KG1 (cell line): ENCODE measurements at places on chromosomes 13 and 19.
A peak's percentile ranks its signal among the peaks of the same experiment; 100 is the strongest.

DNA sequence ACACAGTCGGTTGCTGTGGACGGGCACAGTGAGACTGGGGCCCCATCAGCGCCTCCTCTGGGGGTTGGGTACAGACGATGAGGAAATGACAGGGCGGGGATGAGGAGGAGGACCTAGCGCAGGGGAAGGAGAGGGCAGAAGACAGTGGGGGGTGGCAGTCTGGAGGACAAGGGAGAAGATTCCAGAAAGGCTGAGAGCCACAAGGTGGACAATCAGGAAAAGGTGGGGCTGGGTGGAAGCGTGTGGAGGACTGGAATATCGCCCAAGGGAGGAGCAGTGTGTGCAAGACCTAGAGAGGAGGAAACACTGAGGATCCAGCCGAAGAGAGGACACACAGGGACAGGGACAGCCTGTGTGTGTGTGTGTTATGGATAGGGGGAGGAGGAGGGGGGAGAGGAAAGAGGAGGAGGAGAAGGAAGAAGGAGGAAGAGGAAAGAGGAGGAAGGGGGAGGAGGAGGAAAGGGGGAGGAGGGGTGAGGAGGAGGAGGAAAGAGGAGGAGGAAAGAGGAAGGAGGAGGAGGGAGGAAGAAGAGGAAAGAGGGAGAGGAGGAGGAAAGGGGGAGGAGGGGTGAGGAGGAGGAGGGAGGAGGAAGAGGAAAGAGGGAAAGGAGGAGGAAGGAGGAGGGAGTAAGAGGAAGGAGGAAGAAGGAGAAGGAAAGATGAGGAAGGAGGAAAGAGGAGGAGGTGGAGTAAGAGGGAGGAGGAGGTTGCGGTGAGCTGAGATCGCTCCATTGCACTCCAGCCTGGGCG is 15.8 kb upstream of the GARIN5A start:
- DNase-seq: no peak

DNA sequence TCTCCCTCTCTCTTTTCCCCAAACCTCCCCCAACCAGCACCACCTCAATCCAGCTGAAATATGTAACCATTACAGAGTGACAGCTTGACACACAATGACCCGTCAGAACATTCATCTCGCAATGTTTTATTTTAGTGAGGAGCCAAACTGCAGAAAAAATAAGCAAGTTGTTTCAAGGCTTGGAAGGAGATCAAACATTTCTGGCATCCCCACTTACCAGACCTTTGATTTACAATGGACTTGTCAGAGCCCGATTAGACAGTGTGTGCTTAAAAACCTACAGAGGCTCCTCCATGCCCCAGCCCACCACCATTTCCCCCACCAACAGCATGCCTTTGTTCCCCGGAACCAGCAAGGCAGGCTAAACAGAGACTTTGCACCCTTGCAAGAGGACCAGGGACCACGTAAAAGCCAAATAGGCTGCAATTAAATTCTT is 382.8 kb upstream of the ZNF507 start:
- DNase-seq: no peak

- DNase-seq: no peak
These were observed 35.6 kb upstream of the SPATA13 start for GRCh38 chr13:24124789-24125476.

GRCh38 chr13:49307365-49307764 is 59.6 kb downstream of the CDADC1 start:
- no peak for DNase-seq

DNA sequence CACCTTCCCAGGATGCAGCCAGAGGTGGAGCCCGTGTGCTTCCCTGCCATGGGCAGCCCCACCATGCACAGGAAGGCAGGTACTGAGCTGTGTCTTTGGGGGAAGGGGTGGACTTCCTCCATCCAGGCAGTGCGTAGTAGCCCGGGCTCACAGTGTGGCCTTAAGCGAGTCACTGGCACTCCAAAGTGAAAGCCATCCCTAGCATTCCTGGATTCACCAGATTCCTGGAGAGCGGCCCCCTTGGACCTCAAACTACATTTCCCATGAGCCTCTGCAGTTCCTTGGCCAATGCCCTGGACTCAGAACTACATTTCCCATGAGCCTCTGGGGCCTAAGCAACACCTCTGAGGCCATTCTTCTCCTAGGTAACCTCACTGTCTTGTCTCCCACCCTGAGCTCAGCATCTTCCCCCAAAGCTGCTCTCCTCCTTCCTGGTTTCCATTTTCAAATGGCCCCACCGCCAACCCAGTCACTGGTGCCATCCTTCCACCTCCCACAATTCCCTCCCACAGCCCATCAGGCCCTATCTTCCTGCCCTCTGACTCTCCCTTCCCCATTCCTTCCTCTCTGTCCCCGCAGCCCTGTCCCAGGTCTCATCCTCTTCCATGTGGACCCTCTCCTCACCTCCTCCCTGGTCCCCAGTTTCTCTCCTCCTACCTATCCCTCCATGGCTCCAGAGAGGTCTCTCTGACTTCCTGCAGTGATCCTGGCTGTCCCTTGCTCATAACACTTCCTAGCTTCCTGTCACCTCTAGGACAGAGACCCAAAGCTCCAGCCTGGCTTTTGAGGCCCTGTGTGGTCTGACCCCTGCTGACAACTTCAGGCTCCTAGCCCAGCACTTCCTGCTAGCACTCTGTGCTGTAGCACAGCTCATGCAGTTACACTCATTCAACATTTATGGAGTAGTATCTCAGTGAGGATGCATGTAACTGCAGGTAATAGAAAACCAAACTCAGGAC is at the start of gene C19orf81:
TSS of gene C19orf81 (plus strand) at position 13 of the 959 bp plus-strand sequence. CDS start at position 13, 0 bp downstream.
- DNase-seq: no peak

- DNase-seq: no peak
These were observed 54.0 kb upstream of the CNMD start for GRCh38 chr13:52793515-52794061.

GRCh38 chr19:3046698-3047495 is 15.4 kb downstream of the TLE5 start:
- DNase-seq: no peak

DNA sequence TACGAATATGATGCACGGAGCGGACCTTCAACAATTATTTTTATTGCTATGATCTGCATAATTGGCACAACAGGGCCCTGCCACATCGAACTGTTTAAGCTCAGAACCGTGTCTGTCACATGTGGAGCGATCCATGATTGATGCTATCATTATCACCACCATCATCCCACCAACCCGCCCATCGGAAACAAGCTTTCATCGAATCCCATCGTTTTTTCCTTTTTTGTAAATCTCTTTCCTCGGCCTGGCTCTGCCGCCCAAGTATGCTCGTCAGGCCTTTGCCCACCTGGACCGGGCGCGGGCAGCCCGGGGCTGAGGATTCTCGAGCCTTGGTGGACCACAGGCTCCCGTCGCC is 533 bp upstream of the DCAF15 start:
- DNase-seq: no peak

DNA sequence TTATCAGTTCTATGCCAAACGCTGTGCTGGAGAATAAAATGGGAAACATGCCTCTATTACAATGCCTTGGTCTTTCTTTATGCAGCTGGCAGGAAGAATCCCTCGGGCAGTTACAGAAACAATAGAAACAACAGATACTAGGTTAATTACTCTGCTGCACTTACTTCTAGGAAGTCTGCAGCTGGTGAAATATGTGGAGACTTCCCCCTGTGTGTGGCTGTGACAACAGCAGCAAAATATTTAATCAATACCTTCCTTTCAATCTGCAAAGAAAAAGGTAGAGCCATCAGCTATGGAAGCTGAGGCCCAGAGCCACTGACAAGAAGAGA is 9.9 kb downstream of the STOML3 start:
- no peak for DNase-seq

- DNase-seq: no peak
These were observed 27.5 kb downstream of the CERS1 start for GRCh38 chr19:18868380-18869022.

DNA sequence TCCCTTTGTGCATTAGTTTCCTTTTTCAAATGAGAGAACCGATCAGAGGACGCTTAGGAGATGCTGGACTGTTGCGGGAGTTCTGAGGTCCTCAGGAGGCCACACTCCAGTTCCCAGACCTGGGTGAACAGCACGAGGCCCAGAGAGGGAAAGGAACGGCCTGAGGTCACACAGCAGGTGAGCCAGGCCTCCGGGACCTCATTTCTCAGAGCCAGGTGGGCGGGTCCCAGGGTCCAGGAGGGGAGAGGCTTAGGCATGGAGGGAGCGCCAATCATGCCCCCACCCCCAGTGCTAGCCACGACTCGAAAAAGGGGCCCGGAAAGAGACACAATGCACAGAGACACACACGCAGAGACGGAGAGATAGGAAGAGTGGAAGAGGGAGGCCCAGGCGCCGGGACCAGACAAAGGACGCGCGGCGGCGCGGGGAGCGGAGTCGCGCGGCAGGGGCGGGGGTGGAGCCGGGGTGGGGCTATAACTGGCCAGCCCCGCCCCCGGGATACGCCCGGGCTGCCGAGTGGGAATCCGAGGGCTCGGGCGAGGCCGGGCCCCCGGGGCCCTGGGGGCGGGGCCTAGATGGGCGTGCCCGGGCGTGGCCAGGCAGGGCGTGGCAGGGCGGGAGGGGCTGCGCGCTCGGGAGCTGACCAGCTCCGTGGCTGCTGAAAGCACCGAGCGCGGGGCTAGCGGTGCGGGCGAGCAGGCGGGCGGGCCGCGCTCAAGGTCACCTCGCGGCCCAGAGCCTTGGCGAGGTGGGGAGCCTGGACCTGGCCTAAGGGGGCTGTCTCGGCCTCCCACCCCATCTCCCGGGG is 1.6 kb downstream of the ELAVL3 start:
- no peak for DNase-seq

DNA sequence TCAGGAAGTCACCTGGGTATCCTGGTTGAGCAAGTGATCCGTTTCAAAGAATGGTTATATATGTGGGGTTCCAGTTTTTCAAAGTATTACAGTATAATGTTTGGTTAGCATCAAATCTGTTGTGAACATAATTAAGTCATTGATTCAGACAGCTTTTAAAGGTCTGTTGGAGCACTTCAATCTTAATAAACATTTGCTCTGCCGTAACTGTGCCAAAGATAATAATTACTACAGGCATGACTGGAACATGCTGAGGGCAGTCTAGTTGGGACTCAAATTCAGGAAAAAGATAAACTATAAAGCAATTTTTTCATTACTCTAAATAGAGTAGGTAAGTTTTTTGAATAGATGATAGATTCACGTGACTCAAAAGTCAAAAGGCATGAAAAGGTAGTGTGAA is 23.3 kb downstream of the HNRNPM start:
- DNase-seq: no peak

- DNase-seq: peak; percentile 18
These were observed 2.5 kb downstream of the PRR12 start for GRCh38 chr19:49593233-49594113.

DNA sequence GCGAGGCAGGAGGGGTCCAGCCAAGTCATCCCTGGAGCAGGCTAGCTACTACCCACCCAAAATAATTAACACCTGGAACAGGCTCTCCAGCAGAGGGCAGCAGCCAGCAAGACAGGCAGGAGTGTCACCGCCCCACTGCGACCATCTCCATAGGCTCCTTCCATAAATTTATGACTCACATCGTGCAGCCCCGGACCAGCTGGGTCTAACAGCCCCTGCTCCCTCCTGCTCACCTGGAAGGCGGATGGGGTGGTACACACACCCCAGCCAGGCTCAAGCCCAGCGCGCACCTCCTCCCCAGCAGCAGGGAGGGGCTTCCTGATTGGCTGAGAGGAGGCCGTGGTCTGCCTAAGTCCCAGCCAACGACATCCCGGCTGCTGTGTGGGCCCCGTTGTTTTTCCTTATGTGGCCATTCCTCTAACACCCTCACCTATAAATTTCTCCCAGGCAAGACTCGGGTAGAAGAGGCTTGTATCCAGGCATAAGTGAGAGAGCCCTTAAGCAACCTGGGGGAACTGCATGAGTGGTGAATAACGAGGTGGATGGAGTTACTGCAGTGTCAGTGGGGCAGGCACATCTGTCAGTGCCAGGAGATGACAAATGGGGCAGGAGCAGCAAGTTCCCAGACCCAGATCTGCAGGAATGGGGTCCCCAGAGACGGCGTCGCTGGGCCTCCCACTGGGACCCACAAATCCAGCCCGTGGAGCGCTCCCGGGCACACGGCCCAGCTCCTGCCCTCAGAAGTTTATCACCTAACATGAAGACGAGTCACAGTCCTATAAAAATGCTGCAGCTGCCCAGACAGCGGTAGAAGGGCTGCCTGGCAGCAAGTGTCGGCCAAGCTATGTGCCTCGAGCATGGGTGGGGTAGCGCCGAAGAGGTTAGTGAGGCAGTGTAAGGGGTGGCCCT is 43.1 kb downstream of the CEBPG start:
- peak; percentile 31 for DNase-seq

- DNase-seq: no peak
These were observed 4.3 kb downstream of the SPRED3 start for GRCh38 chr19:38392707-38393308.

DNA sequence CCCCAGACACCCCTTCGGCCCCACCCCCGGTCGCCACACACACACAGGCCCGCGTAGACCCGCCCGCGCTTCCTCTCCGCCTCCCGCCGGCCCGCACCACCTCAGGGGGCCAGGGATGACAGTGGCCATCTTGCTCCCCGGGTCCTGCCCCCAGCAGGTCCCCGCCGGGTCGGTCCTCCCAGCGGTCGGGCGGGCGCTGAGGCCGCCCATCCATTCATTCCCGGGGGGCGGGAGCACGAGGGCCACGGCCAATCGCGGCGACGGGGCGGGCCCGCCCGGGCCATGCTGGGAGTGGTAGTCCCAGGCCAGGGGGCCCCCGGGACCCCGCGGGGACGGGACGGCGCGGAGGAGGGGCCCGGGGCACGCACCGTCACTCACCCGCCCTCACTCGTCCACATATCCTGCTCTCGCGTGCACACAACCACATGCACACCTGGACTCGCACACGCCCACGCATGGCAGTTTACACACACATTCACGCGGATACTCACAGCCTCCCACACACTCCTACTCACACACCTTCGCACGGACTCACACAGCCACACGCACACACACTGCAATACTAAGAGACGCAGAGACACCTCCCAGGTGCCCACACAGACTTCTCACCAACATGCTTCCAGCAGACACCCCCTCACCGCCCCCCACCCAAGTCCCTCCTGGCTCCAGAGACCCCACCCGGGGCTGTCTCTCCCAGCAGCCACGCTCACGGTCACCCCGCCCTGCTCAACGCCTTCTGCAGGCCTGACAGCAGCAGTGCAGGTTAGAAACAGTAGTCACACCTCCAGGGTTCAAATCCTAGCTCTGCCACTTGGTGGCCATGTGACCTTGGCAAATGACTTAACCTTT is at the start of gene DPF1:
TSS of gene DPF1 (minus strand) at position 209 of the 849 bp plus-strand sequence. CDS start at position 129, 80 bp downstream.
- peak; percentile 63 for DNase-seq

- no peak for DNase-seq
These were observed 11.0 kb upstream of the CCL25 start for GRCh38 chr19:8041531-8041931.

- no peak for DNase-seq
These were observed 168.6 kb downstream of the POSTN start for GRCh38 chr13:37429976-37430375.

DNA sequence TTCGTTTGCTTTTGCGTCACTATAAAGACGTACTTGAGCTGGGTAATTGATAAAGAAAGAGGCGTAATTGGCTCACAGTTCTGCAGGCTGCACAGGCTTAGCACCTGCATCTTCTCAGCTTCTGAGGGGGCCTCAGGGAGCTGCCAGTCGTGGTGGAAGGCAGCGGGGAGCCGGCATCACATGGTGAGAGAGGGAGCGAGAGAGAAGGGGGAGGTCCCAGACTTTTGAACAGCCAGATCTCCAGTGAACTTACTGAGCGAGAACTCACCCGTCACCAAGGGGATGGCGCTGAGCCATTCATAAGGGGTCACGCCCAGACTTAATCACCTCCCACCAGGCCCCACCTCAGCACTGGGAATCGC is 58.7 kb upstream of the F7 start:
- DNase-seq: no peak

- DNase-seq: no peak
These were observed 46.9 kb downstream of the OLFM4 start for GRCh38 chr13:53075356-53076041.

- DNase-seq: no peak
These were observed 114.0 kb upstream of the KL start for GRCh38 chr13:32902029-32902780.

GRCh38 chr13:95191821-95192563 is 109.3 kb downstream of the ABCC4 start:
- DNase-seq: peak; percentile 61
